ENCODE measurements at places on chromosomes 2 and 18.

DNA sequence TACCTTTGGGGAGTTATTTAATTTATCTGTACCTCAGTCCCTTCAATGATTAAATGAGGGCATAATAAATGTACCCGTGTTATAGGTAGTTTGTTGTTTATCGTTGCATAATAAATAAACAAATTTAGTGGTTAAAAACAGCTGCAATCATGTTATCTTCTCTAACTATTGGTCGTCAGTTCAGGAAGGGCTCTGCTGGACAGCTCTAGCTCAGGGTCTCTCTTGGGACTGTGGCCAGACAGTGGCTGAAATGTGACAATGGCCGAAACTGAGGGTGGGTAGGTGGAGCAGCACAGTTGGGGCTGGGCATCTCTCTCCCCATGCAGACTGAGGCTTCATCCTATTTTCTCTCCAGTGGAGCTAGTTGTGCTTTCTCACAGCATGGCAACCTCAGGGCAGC, 632.1 kb upstream of the HS6ST1 start:
- DNase-seq = no peak

DNA sequence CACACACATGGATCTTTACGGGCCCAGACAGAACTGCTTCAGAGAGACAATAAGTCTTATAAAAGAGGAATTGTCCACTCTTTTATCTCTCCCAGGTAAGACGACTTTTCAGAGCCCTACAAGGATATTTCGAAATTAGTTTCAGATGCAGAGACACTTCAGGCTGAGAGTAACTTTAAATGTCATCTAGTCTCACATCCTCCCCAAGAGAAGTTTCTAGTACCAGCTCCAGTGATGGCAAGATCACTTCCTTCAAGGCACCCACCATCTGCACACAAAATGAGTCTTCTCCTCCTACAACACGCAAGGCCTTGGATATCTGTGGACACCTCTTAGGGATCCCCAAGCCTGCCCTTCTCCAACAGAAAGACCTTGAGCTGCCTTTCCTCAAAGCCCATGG, 39.0 kb upstream of the KLHL29 start:
- DNase-seq = no peak

- peak; percentile 19 for DNase-seq
Measured at GRCh38 chr2:178870703-178871102, 63.5 kb upstream of the TTN start.

- DNase-seq = no peak
Measured at GRCh38 chr2:200378652-200379290, 72.3 kb downstream of the SPATS2L start.

DNA sequence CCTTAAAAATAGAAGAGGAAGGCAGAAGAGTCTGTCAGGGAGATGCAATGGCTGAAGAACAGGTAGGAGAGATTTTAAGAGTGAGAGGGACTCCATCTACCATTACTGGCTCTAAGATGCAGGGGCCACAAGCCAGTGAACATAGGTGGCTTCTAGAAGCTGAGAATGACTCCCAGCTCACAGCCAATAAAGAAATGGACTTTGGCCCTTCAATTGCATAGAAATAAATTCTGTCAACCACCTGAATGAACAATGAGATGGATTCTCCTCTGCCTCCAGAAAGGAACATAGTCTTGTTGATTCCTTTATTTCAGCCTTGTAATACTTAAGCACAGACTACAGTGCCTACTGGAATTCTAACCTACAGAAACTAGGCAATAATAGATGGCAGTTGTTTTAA, 603.3 kb upstream of the NXPH2 start:
- DNase-seq = no peak

DNA sequence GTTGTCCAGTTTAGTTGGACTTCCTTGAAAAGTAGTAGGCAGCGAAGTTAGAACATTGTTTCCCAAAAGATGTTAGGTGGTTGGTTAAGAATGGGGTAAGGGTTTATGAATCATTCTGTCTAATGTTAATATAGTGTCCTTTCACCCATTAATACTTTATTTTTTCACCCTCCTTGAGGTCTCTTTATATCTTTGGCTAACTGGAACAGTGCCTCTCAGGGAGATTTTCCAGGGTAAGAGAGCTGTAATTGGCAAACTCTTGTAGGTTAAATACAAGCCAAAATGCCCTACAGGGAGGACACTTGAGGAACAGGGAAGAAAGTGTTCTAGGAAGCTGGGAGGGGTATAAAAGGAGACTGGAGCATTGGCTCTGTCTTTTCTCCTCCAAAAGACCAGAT, 22.3 kb downstream of the C18orf63 start:
- DNase-seq = no peak

GRCh38 chr2:239917125-239917956, 107.8 kb downstream of the NDUFA10 start:
- no peak for DNase-seq

DNA sequence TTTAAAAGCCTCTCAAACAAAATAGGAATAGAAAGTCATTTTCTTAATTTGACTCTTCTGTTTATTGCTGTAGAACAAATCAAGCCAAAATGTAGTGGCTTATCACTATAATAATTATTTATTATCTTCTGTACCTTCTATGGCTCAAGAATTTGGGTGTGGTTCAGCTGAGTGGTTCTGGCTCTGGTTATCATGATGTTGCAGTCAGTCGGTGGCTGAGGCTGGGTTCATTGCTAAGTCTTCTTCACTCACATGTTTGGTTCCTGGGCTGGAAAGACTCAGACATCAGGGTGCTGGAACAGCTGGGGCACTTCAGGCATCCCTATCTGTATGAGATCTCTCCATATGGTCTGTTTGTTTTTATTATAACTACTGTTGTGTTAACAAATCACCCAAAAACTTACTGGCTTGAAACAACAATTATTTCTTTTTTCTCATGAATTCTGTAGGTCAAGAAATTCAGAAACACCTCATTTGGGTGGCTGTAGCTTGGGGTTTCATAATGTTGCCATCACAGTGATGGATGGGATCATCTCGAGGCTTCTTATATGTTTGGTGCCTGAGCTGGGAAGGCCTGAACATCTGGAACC, 242.6 kb upstream of the FBXO11 start:
- DNase-seq = no peak

GRCh38 chr2:46439582-46439981, 39.8 kb upstream of the TMEM247 start:
- DNase-seq = no peak

DNA sequence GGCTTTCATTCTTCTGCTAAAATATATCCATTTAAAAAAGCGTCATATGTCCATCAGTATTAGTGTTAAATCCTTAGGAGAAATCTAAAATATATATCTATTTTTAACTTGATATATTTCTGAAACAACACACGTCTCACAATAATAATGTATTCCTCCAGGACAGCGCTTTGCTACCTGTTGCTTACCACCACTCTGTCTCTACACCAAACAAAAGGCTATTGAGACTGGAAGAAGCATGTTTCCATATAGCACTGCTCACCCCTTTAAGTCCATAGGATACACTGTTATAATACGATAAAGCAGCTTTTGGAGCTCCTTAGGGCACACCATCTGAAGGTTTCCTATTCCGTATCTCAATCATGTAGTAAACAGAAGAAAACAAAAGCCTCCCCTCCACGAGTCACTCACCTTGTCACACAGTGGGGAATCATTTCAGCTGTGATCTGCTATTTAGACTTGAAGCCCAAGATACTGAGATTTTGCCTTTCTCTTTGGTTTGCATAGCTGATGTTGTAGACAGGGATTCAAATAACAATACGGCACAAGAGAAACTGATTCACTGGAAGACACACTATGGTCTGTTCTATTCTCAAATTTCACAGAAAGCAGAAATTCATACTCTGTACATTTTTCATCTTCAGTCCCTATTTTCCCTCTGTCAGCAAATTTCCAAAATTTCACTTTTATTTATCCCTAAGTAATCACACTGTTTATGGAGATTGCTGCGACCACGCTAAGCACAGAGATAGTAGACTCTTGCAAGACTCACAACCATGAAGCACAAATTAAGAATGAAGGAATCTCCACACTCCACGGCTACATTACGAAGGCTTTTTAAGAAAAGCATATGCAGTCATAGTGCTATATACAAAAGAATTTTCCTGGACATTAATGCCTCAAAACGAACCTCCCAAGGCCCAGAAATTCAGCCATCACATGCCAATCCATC, 187.1 kb downstream of the TCF4 start:
- no peak for DNase-seq

- DNase-seq = no peak
Measured at GRCh38 chr2:21228041-21228895, 104.5 kb downstream of the TDRD15 start.

DNA sequence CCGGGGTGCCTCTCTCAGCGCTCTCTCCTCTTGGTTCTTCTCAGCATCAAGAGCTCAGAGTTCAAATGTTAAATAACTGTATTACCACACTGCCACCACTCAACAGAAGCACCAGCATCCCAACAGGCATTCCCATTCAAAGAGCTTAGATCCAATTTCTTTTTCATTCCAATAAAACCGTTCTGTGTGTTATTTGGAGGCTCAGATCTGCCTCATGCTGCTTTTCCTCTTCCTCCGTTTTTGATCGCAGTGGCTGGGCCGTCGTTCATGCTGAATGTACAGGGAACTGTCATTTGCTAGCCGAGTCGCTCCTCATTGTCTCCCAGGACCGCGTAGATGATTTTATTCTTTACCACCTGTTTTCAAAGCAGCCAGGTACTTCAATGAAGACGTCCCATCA, 798.9 kb upstream of the SALL3 start:
- no peak for DNase-seq

DNA sequence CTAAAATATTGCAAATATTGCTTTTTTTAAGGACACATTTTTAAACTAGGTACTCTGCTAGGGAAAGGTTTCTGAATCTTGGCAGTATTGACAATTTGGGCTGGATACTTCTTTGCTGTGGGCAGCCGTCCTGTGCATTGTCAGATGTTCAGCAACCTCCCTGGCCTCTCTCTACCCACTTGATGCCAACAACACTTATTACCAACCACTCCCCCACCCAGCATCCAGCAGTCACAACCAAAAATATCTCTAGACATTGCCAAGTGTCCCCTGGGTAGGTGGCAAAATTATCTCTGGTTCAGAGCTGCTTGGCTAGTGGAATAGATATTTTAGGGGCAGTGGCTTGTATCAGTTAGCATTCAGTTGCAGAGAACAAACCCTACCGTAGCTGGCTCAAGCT, 114.3 kb upstream of the PNPT1 start:
- no peak for DNase-seq

- DNase-seq = no peak
Measured at GRCh38 chr2:226671141-226671676, 128.4 kb downstream of the IRS1 start.

- no peak for DNase-seq
Measured at GRCh38 chr18:48989304-48990303, 38.8 kb upstream of the SMAD7 start.

DNA sequence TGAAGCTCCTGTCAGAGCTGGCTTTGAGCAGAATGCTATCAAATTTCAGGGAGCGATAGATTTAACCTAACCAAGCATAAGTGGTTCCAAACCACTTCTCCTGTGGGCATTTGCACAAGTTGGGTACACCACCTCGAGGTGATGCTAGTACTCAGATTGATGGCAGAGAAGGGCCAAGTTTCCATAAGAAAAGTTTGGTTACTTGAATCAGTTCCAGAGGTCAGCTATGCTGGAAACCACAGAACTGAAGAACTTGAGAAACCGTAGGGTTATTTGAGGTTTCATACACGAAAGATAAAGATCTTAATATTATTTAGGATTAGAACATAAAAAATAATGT, 238.2 kb upstream of the SOX11 start:
- DNase-seq = no peak

DNA sequence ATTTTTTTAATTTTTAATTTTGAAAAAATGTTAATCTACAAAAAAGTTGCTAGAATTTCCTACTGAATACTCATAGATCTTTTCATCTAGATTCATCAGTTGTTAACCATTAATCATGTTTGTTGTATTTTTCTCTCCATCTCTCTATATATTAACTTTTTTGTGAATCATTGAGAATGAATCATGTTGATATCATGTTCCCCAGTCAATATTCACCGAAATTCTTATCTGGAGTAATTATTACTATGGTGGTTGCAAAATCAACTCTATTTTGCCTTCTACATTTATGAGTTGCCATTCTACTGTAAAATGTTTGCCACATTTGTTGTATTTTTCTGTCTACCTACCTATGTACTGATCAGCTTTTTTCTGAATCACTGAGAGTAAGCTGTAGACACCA, 154.0 kb downstream of the SPP2 start:
- DNase-seq = no peak

DNA sequence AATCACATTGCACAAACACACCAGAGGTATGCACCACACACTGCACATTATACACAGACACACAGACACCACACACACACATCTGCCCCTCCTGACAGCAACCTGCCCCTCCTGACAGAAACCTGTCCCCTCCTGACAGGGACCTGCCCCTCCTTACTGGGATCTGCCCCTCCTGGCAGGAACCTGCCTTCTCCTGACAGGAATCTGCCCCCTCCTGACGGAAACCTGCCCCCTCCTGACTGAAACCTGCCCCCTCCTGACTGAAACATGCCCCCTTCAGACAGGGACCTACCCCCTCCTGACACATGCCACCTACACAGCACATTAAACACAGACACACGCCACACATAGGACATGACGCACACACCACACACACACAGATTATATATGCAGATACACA, 88.9 kb downstream of the PXDN start:
- no peak for DNase-seq

DNA sequence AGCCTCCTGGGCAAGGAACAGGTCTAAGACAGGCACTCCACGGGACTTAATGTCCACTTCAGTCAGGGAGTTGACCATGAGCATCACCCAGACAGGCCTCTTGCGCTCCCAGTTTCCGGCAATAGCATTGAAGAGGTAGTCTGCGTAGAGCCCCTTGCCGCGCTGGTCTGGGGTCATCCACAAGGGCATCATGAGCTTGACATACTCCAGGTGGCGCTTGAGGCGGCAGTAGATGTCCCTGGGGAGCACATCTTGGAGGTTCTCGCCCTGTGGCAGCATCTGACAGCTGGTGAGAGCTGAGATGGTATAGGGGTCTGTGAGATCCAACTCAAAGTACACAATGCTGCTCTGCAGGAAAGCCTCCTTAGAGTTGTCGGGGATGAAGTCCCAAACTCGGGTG, 10.6 kb downstream of the TRABD2A start:
- DNase-seq = no peak

- DNase-seq = peak; percentile 14
Measured at GRCh38 chr2:23452853-23453420, 68.0 kb downstream of the KLHL29 start.

GRCh38 chr2:30454571-30454970, 7.5 kb downstream of the LCLAT1 start:
- no peak for DNase-seq

- DNase-seq = no peak
Measured at GRCh38 chr2:182541268-182541667, 114.4 kb upstream of the PDE1A start.

- DNase-seq = no peak
Measured at GRCh38 chr2:205699515-205700289, 17.4 kb downstream of the NRP2 start.

- no peak for DNase-seq
Measured at GRCh38 chr2:16522031-16522831, 143.4 kb downstream of the CYRIA start.

Data from activated CD4-positive, alpha-beta T cell treated with anti-CD3 and anti-CD28 coated beads, Interleukin-10, Interleukin-2, amounts not matched to agents 100 ng/mL and 50 ng/mL, durations not matched to agents 16 hours and 8 hours (primary cell).